ENCODE measurements at places on chromosomes 2 and 18.

DNA sequence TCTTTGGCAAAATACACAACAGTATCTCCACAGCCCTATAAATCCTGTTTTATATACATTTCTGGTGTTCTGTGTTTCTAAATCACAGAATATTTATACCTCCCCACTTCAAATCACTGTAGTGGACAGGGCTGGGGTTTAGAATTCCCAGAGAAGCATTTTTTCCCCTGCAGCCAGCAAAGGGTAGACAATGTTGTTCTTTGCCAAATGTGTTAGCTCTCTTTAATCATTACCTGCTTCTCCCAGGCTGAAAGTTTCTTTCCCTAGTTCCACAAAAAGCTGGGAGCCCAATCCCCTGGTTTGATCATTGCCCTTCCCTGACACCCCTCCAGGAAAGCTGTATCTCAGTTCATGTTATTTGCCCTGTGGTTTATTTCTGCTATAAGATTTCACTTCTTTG lies 520.0 kb upstream of the SPHKAP start:
- H3K27ac ChIP-seq, result no peak overlapping the region
- no peak overlapping the region for H3K4me3 ChIP-seq
- no peak for DNase-seq
- no peaks in the 10 kb centered on the region for H3K36me3 ChIP-seq
- H3K27me3 ChIP-seq, result no peaks in the 10 kb centered on the region
- no peaks in the 10 kb centered on the region for H3K4me1 ChIP-seq

- no peak overlapping the region for H3K27ac ChIP-seq
- peaks cover 18% of the 10 kb centered on the region for H3K27me3 ChIP-seq
These were observed 136.7 kb downstream of the MBP start for GRCh38 chr18:76995896-76996295.

GRCh38 chr18:12028674-12029073 lies 47.4 kb downstream of the IMPA2 start:
- H3K4me3 ChIP-seq, result no peak overlapping the region
- no peaks in the 10 kb centered on the region for H3K36me3 ChIP-seq
- no peak overlapping the region for H3K27ac ChIP-seq

DNA sequence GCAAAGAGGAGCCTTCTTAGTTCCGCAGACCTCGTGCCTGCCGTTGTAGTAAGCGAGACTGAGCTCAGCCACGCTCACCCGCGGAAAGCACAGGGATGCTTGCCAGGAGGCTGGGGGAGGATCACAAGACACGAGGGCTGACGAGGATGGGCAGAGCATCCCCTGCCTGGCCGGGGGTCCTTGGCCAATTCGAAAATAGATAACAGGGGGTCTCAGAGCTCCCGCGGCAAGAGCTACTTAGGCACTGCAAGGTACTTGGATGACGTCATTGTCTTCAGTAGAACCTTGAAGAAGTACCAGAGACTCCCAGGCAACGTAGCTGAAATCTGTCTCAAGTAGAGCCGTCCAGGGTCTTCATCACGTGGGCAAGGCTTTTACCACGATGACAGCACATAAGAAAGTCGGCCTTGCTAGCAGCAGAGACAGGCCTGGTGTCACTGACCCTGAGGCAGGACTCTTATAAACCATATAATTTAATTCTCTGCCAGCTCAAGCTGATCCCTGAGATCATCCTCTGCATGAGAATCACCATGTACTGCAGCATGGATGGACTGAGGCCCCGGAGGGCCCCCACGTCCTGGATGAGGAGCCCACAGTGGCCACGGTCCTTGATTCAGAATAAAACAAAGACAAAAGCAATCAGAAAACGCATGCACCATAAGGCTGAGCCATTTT lies 81.9 kb downstream of the TMEM18 start:
- H3K27me3 ChIP-seq, result peaks cover 10% of the 10 kb centered on the region
- H3K36me3 ChIP-seq, result no peaks in the 10 kb centered on the region
- no peak for DNase-seq
- no peaks in the 10 kb centered on the region for H3K4me1 ChIP-seq
- H3K4me3 ChIP-seq, result no peak overlapping the region

- H3K36me3 ChIP-seq, result no peaks in the 10 kb centered on the region
- no peaks in the 10 kb centered on the region for H3K4me1 ChIP-seq
- H3K27ac ChIP-seq, result no peak overlapping the region
- no peak overlapping the region for H3K4me3 ChIP-seq
These were observed 329.4 kb downstream of the DLGAP1 start for GRCh38 chr18:4125627-4126230.
